ENCODE measurements at places on chromosomes 5 and 9.

DNA sequence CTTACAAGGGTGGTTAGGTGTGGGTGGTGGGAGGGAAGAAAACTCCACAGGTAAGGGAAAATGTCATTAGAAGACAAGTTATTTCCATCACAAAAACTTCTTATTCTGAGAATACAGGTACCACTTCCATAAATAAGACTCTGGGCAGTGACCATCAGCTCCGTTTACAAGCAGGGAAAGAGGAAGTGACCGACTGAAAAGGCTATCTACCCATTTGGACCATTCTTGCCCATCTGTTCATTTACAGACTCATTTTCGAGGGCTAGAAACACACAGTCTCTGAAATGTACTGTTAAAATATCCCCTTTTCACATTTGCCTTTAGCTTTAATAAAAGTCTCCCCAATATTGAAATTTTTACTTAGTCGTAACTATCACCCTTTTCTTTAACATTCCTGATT, 79.5 kb downstream of the TTC39B start:
- no peak for DNase-seq

DNA sequence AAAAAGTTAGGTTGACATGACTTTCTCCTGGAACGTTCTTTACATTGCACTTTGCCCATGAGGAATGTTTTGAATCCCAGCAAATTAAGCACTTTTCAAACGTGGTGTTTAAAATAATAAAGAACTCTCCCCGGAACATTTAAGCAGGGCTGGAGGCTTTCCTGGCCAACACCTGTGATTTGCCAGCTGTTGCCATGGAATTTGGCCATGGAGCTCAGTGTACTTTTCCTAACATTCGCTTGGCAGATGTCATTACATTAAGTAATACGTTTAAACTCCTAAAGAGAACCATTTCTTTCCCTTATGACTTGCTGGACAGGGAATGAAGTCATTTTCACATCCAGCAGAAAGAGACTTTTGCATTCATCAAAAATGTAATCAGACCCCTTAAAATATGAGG, 146.1 kb downstream of the GAS1 start:
- DNase-seq: no peak

- no peak for DNase-seq
These were observed 56.6 kb upstream of the ABCA1 start for GRCh38 chr9:104984542-104984941.

DNA sequence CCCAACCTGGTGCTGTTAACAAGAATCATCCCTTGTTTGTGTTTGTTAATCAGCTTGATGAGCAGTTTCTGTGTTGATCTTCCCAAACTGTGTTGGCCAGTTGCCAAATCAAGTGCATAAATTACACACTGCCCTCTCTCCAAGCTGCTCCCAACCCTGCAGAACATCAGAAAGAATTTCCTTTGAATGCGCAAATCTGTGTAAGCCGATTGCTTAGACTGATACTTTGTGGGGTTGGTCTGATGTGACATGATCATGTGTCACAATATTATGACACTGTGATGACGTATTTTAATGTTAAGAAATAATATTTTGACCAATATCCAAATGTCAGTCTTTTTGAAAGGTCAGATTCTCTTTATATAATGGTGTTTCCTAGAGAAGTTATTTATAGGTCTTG, 766.4 kb upstream of the WWC1 start:
- DNase-seq: no peak

Measured in esophagus squamous epithelium (tissue), 5 donors.